Activated T-cell treated with anti-CD3 and anti-CD28 coated beads for 4 hours (primary cell): ENCODE measurements at places on chromosomes 6 and 20.

- no peak for DNase-seq
Observed at GRCh38 chr20:37925265-37926165, 22.6 kb downstream of the VSTM2L start.

GRCh38 chr6:167552961-167553735 is 228.3 kb downstream of the TTLL2 start:
- DNase-seq: no peak

- DNase-seq: no peak
Observed at GRCh38 chr6:125189494-125189893, 35.9 kb downstream of the TPD52L1 start.

GRCh38 chr6:37134396-37135191 is 35.4 kb upstream of the PIM1 start:
- DNase-seq: no peak

DNA sequence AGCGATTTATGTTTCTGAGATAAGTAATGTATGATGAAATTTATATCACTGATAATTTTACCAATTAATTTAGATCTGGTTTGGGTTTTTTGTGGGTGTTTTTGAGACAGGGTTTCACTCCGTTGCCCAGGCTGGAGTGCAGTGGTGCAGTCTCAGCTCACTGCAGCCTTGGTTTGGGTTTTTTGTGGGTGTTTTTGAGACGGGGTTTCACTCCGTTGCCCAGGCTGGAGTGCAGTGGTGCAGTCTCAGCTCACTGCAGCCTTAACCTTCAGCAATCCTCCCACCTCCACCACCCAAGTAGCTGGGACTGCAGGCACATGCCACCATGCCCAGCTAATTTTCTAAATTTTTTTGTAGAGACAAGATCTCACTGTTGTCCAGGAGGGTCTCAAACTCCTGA is 13.0 kb downstream of the MRS2 start:
- no peak for DNase-seq

DNA sequence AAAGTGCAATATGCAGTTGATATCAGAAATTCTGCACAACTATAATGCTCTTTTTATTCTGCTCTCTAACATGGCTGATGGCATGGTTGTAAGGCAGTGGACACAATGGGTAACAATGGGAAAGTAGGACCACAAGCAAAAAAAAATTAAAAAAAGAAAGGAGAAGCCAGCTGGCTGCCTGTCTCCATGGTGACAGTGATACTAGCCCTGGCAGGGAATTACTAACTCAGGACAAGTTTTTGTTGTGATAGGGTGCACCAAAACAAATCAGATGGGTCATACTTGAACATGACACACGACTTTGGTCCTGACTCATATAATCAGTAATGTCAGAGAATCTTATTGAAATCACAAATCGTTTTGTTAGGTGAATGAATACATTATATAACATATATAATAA is 169.4 kb downstream of the TRDN start:
- DNase-seq: no peak

DNA sequence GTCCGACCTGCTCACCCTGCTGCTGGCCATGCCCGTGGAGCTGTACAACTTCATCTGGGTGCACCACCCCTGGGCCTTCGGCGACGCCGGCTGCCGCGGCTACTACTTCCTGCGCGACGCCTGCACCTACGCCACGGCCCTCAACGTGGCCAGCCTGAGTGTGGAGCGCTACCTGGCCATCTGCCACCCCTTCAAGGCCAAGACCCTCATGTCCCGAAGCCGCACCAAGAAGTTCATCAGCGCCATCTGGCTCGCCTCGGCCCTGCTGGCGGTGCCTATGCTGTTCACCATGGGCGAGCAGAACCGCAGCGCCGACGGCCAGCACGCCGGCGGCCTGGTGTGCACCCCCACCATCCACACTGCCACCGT is 885 bp downstream of the NTSR1 start:
- DNase-seq: no peak
